ENCODE measurements at places on chromosomes 16 and 17.
A peak's percentile ranks its signal among the peaks of the same experiment; 100 is the strongest.

GRCh38 chr17:66849851-66850580 lies 15.1 kb downstream of the CACNG5 start:
- peak overlapping the region; percentile 28 for H3K27ac ChIP-seq
- DNase-seq, result no peak
- H3K27me3 ChIP-seq, result peaks cover 12% of the 10 kb centered on the region
- no peaks in the 10 kb centered on the region for H3K36me3 ChIP-seq

GRCh38 chr16:74649839-74650504 lies 16.7 kb downstream of the RFWD3 start:
- no peaks in the 10 kb centered on the region for H3K27me3 ChIP-seq
- peaks cover 70% of the 10 kb centered on the region for H3K36me3 ChIP-seq
- no peak overlapping the region for H3K4me3 ChIP-seq
- DNase-seq, result no peak
- H3K4me1 ChIP-seq, result no peaks in the 10 kb centered on the region

DNA sequence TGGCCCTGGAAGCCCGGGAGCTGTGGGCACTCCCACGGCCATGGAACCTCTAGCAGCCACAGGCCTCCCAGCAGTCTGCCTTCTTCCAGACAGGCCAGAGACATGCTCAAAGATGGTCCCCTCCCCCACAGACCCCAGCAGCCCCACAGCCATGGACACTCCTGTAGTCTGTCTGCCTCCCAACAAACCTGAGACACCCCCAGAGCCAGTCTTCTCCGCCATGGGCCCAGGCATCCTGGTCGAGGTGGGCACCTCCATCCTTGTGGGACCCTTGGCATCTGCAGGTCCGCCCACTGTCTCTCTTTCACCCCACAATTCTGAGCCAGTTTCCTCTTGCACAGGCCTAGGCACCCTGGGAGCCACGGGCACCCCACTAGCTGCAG lies 3.1 kb downstream of the KIAA0753 start:
- H3K4me1 ChIP-seq, result peaks cover 46% of the 10 kb centered on the region
- no peak overlapping the region for H3K27ac ChIP-seq
- DNase-seq, result no peak

DNA sequence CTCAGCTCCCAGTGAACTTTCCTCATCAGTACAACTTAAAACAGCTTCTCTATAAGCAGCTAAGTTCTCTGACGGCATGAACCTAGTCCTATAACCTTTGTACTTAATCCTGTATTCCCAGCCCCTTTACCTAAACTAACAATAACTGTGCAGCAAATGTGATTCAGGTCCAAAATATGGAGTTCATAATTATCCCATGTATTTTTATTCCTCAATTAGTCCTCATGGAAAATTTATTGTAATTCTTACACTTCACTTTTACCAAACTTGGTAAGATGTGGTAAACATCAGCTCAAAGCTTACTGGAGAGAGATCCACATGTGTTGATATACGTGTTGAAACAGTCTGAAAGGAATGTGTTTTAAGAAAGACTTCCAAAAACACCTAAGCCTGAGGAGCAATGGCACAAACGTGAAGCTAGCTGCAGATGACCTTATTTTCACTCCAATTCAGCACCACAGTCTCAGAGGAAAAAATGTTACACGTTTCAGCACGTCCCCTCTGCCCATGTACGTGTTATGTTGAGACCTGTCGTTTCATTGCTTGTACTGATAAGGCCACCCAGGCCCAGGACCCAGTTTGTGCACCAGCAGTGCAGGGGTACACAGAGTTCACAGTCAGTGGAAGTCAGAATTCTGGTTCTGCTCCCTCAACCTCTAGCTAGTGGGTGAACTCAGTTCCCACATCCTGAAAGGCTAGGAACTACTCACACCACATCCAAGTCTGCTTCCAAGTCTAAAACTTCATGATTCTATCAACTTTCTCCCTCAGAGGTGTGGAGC lies 7.1 kb downstream of the USP31 start:
- no peak overlapping the region for H3K27ac ChIP-seq
- DNase-seq, result no peak
- no peak overlapping the region for H3K4me3 ChIP-seq
- peaks cover 14% of the 10 kb centered on the region for H3K36me3 ChIP-seq

DNA sequence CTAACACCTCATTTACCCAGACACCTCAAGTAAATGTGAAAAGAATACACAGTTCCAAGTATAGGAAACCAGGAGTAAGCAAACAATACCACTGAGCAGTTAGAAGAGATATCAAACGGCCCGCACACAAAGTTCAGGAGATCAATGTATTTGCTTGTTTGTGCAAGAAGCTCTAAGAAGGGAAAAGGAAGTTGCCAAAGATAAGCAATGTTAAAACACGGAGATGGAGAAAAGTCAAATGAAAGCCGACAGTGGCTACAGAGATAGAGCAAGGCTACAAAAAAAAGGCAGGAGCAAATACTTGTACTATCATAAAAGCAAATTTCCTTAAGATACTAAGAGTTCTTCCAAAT lies 29.5 kb downstream of the PSME3IP1 start:
- H3K4me1 ChIP-seq, result peaks cover 28% of the 10 kb centered on the region
- DNase-seq, result no peak
- H3K27me3 ChIP-seq, result no peaks in the 10 kb centered on the region
- no peak overlapping the region for H3K4me3 ChIP-seq

DNA sequence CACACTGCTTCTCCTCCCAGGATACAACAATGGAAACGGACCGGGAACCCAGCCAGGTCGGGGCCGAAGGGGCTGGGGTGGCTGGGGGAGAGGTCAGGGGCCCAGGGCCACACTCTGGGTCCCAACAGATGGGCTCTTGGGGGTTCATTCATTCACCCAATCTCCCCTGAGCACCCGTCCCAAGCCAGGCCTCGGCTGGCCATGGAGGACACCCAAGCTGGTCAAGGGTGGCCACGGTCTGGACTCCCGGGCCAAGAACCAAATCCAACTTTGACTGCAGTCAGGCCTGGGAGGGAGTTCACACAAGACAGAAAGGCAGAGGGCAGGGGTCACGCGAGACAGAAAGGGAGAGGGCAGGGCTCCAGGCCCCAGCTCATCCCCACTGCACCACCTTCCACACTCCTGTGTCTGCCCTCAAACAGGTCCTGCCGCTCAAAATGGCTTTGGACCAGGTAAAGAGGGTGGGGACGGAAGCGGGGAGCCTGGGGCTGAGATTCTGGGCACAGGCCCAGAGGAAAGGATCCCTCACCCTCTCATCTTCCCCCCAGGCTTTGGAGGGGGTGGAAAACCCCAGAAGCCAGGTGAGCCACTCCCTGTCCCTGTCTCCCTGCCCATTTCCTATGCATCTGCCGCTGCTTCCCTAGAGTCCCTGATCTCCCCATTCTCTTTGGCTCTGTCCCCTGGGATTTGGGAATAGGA lies 12.3 kb upstream of the PKMYT1 start:
- peaks cover 12% of the 10 kb centered on the region for H3K4me1 ChIP-seq
- no peaks in the 10 kb centered on the region for H3K36me3 ChIP-seq
- H3K27ac ChIP-seq, result no peak overlapping the region
- no peak overlapping the region for H3K4me3 ChIP-seq

GRCh38 chr17:60161598-60162330 lies 12.0 kb downstream of the CA4 start:
- peak overlapping the region; percentile 35 for H3K4me3 ChIP-seq
- H3K36me3 ChIP-seq, result no peaks in the 10 kb centered on the region
- peaks cover 62% of the 10 kb centered on the region for H3K4me1 ChIP-seq
- peak; percentile 50 for DNase-seq
- peaks cover 59% of the 10 kb centered on the region for H3K27me3 ChIP-seq
- no peak overlapping the region for H3K27ac ChIP-seq

- DNase-seq, result no peak
- H3K27ac ChIP-seq, result no peak overlapping the region
- no peaks in the 10 kb centered on the region for H3K36me3 ChIP-seq
- H3K4me3 ChIP-seq, result no peak overlapping the region
- peaks cover 19% of the 10 kb centered on the region for H3K27me3 ChIP-seq
Measured at GRCh38 chr16:79067600-79067999, 532.9 kb downstream of the MAF start.

DNA sequence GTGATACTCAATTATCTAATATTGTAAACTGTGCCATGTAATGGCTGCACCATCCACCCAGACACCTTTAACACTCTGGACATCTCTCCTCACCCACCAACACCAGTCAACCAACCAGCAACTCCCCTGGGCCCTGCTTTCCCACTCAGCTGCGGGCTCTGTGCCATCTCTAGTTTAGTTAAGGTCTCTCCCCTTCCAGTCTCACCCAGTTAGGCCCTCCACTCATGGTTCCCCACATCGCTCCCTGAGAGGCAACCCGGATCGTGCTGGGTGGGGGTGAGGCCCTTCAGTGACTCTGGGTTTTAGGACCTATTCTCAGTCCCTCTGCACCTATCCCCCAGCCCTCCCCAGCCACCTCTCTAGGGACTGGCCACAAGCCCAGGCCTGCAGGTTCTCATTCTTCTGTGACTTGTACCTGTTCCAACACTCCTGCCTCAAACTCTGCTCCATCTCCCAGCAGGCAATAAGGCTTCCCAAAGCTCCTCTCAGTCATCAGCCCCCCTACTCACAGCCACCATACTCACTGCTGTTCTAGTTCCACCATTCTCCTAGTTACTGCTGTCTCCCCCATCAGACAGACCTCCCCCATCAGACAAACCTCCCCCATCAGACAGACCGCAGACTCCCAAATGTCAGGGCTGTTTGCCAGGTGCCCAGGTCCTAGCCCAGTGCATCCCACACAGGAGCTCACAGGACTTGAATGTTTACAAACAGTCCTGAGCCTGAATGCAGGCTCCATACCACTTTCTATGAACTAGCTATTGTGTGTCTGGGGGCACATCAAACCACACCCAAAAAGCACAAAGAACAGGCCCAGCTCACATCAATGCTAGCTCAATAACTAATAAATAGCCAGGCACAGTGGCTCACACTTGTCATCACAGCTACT lies 2.6 kb downstream of the TK2 start:
- H3K36me3 ChIP-seq, result peaks cover 38% of the 10 kb centered on the region
- H3K27me3 ChIP-seq, result peaks cover 5% of the 10 kb centered on the region
- no peak for DNase-seq
- H3K4me3 ChIP-seq, result no peak overlapping the region
- H3K4me1 ChIP-seq, result peaks cover 32% of the 10 kb centered on the region
- peak overlapping the region; percentile 52 for H3K27ac ChIP-seq

DNA sequence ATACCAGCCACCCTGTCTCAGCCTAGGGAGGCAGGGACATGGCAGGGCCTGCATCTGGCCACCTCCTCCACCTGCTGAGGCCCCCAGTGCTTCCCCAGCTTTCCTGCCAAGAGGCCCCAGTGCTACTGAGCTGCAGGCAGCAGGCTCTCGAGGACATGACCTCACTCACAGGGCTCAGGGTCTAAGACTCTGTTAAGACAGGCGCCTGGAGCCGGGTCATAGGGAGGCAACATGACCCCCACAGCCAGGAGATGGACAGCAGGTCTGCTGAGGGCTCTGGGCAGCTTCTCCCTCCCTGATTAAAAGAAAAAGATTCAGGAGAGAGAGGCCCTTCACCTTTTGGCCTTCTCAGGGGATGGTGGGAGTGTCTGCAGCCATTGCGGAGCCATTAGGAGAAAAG lies 23.2 kb upstream of the FASN start:
- no peak for DNase-seq
- H3K27ac ChIP-seq, result peak overlapping the region; percentile 94
- no peaks in the 10 kb centered on the region for H3K27me3 ChIP-seq

- no peaks in the 10 kb centered on the region for H3K36me3 ChIP-seq
- H3K27ac ChIP-seq, result no peak overlapping the region
- no peak overlapping the region for H3K4me3 ChIP-seq
- peaks cover 22% of the 10 kb centered on the region for H3K27me3 ChIP-seq
- DNase-seq, result no peak
Measured at GRCh38 chr17:8870406-8871040, 3.0 kb upstream of the PIK3R6 start.

DNA sequence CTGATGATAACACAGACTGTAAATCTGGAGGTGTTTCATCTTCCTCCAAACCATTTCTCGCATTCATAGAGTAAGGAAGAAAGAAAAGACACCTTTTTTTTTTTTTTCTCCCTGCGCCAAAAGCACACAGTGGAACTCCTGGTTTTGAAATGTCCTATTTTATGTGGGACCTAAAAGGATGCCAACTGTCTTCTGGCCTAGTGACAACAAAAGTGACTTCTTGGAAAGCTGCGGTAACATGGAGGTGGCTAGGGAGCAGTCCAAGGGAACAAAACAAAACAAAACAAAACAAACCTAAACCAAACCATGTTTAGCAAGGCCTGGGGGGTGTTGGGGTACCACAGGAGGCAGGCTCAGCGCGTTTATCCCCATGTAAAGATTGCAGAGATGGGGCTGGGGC lies 174.8 kb downstream of the XYLT1 start:
- H3K27ac ChIP-seq, result peak overlapping the region; percentile 91
- H3K36me3 ChIP-seq, result no peaks in the 10 kb centered on the region
- DNase-seq, result no peak
- H3K4me3 ChIP-seq, result no peak overlapping the region
- peaks cover 8% of the 10 kb centered on the region for H3K27me3 ChIP-seq

DNA sequence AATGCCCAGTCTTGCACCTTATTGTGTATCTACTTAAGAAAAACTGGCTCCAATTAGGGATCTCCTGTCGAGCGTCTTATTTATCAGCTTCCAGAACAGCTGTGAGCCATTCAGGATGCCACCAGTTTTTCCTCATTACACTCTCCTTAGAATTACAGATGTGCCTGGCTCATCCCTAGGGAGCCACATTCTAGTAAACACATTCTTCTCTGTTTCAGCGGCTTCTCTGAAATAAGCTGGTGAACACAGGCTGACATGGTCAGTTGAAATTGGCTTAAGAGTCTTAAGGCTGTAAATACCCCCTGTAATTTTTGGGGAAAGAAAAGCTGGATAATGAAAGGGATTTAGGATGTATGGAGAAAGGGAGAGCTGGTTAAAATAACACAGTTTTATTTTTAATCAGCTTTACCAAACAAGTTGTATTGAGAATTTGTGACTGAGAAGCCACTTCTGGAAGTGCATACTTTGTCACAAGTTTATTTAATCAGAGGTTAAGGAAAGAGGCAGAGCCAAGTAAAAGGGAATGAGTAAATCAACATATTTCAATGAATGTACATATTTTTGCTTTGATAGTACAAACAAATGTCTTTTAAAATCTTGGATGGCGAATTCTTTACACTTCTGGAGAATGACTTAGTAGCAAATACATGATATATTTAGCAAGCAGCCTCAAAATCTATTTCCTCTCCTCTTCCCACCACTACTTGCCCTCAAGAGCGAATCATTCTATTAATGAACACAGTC lies 562.0 kb upstream of the GOT2 start:
- peaks cover 45% of the 10 kb centered on the region for H3K4me1 ChIP-seq
- no peak overlapping the region for H3K4me3 ChIP-seq
- peak overlapping the region; percentile 40 for H3K27ac ChIP-seq
- DNase-seq, result peak; percentile 20
- no peaks in the 10 kb centered on the region for H3K27me3 ChIP-seq

DNA sequence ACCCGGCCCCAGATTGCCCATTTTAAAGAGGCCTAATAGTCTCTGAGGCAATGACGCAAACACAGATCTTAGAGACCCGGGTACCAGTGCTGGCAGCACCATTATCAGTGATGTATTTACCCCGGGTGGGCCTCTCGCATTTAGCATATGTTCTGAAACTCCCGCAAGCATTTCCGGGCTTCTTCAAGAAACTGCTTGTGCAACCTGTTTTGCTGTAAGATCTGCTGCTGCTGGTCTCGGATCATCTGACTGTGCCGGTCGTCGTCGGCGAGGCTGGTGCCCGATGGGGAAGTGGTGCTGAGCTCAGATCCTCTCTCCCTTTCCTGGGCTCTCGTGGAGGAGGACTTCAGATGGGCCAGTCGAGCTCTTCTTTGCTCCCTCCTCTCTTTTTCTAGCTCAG lies 12.5 kb downstream of the CEP295NL start:
- no peak for DNase-seq
- no peak overlapping the region for H3K27ac ChIP-seq
- H3K4me3 ChIP-seq, result no peak overlapping the region
- peaks cover 63% of the 10 kb centered on the region for H3K4me1 ChIP-seq

- DNase-seq, result no peak
- no peaks in the 10 kb centered on the region for H3K36me3 ChIP-seq
- H3K27ac ChIP-seq, result peak overlapping the region; percentile 15
- peaks cover 3% of the 10 kb centered on the region for H3K27me3 ChIP-seq
- no peak overlapping the region for H3K4me3 ChIP-seq
- H3K4me1 ChIP-seq, result peaks cover 61% of the 10 kb centered on the region
Measured at GRCh38 chr16:82192665-82193064, 22.6 kb upstream of the MPHOSPH6 start.

Data from nephron progenitor cell (in vitro differentiated cells).